ENCODE measurements at places on chromosomes 11 and 22.

DNA sequence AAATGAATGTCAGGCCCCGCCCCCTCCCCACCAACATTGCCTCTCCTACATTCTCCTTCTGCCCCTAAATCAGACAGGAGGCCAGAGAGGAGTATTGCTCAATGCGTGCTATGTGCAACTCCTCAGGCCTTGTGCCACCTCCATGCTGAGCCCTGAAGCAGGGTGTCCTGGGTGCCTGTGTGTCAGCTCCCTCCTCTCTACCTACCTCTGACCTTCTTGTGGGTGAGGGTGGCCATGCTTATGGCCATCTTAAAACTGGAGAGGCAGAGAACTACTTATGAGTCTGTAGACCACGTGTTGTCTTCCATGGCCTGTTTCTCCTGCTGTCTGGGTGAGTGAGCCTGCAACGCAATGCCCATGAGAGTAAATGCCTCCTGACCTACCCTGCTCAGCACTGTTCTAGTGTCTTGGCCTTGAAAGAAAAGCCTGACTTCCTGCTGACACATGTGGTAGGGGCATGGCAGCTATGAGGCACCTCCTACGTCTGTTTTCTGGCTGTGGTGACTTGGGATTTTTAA lies 10.5 kb downstream of the MCAM start:
- no peak for DNase-seq

GRCh38 chr22:39313258-39314001 lies 6.0 kb downstream of the RPL3 start:
- no peak for DNase-seq

DNA sequence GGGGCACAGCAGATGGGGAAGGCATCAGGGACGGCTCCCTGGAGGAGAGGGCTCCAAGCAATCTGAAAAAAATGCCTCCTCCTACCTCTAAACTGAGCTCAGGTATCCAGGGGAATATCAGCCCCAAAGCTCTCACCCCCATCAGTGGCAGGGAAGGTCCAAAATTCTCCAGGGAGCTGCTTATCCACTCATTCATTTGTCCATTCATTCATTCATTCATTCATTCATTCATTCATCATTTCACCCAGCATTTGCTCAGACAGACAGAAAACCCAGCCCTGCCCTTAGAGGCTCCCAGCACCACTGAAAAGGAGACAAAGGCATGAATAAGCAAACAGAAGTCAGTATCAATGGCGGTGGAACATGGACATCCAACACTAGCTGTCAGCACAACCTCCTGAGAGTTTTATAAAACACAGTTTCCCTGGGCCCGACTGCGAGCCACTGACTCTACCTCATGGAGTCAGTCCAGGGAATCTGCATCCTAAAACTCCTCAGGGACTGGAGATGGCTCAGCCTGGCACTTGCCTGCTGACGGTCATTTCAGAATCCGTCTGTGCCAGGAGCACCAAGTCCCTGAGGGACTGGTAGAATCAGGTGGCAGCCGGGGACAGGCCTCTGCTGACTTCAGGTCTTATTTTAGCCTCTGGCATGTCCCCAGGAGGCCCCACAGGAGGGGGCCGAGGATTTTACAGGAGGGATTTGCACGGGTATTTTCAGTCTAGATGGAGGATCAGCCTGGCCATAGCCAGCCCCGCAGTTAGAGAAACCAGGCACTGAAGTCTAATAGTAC lies 164.6 kb downstream of the MN1 start:
- DNase-seq = no peak

GRCh38 chr11:73273222-73273895 lies 1.2 kb downstream of the P2RY6 start:
- no peak for DNase-seq

DNA sequence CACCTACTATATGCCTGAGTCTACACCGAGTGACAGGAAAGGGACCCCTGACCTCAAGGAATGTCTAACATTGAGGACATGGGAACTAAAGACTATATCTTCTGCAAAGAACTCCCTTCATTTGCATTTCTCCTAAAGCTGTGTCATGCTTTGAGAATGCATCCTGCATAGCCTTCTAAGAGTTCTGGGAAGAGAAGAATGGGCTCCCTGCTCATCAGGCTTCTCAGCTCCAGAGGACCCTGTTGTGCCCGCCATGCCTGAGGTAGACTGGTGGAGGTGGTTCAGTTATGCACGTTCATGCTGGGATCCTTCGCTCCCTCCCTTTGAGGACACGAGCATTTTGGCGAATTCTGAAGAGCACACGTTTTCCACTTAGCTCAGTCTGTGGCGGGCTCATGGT lies 63.3 kb downstream of the GRIK4 start:
- no peak for DNase-seq
